GM23338 (cell line): ENCODE measurements at places on chromosomes 7 and 10.
A peak's percentile ranks its signal among the peaks of the same experiment; 100 is the strongest.

DNA sequence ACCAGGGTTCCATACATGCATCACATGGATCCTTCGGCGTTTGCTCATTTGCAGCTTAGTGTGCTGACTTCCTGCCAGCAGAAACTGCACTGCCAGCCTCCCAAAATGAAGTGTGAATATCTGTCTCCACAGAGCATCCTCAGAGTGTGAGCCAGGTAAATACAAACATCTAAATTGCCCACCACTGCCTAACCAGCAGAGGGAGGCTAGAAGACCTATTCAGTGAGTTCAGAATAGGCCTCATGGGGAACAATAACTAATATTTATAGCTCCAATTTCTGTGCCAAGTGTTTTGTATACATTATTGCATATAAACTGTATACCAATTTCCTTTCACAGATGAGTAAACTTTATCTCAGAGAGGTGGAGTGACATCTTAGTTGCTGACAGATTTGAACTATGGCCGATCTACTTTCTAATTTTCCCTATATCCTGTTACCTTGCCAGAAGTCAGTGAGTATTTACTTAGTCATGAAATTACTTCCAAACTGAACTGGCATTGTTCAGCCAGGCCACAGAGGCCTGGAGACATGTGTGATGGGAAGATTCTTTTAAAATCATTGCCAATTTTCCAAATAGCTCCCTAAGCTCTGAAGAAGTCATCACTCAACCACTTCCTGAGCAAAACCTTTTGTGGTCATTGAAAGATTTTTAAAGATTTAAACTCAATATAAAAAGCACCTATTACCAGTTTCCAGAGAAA is 926.5 kb upstream of the GHITM start:
- DNase-seq, result no peak

DNA sequence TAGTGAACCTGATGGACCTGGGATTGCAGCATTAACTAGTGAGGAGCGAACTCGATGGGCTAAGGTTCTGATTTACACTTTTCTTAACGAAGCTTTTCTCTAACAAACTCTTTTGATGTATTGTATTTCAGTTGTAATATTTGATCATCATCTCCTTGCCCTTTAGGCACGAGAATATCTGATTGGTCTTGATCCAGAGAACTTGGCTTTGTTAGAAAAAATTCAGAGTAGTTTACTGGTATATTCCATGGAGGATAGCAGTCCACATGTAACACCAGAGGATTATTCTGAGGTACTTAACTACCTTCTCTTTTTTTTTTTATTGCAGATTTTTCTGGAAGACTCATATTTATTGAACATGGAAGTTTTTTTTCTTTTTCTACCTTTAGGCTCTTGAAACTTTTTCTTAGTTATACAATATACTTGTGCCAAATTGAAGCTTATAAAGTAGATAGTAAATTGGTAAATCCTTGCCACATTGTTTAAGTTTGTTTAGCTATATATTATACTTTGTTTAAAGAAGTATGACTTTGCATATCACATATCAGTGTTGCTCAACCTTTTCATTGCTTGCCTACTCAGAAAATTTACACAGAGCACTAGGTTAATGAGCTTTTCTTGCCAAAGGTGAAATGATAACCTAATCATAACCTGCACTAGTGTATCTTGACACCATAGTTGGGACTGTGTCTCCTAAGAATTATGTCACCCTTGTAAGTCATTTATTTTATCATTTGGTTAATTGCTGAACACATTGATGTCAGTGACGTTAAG is 30.4 kb downstream of the CROT start:
- DNase-seq, result no peak

DNA sequence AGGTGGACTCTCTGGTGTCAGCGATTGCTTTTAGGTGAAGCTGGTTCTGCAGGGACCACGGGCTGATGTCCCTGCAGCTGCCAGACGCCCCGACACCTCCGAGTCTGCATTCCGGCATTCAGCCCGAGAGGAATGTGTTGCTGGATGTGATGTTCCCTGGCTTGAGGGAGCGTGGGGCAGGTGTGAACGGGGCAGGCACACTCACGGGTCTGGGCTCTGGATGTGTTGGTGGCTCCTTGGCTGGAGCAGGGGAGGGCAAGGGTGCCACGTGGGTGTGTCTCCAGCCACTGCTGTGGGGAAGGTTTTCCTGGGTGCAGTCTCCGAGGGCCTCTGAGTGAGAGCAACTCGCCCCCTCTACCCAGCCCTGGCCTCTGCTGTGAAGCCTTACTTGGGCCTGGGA is 140.5 kb downstream of the CAMK1D start:
- peak; percentile 46 for DNase-seq

DNA sequence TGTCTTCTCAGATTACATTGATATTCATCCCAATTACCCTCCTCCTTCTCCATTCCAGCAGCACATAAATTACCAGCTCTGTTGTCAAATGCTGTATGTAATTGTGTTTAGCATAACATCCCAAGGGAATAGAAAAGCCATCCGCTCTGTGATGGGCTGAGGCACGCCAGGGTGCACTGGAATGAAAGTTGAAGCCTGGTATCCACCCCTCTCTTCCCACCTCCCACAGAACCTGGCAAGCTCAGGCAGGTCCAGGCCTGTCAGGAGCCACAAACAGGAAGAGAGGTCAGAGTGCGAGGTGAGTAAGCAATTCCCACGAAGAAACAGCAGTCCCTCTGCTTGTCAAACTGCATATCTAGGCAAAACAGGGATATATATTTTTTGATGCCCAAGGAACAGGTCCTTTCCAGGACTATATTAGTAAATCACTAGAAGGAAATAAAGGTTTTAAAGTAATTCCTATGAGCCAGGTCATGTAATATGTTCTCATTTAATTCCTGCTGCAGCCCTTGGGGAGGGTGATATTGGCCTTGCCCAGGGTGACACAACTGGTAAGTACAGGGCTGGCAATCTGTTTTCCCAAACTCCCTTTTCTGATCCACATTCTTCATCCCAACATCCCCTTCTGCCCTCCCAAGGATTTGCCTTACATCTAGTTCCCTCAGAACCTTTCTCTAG is 155.6 kb upstream of the GHITM start:
- DNase-seq, result peak; percentile 33

DNA sequence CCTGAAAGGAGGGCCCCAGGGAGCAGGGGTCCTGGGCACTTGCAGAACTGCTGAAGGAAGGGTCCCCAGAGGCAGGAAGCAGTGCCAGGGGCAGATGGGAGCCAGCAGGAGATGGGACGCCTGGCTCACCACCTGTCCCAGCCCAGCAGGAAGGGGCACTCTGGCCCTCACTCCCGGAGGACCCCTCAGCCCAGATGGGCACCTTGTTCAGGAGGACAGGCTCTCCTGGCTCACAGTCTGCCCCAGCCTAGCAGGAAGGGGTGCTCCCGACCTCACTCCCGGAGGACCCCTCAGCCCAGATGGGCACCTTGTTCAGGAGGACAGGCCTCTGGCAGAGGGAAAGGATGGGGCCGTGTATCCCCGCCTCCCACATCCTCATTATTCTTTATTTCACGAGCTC is 331.4 kb upstream of the SHH start:
- no peak for DNase-seq
